ENCODE measurements at places on chromosomes 1 and 21. TPM values are rescaled to one million over a fixed set of nuclear protein-coding genes. Genes with fewer than 3 reads are reported as not detected.

DNA sequence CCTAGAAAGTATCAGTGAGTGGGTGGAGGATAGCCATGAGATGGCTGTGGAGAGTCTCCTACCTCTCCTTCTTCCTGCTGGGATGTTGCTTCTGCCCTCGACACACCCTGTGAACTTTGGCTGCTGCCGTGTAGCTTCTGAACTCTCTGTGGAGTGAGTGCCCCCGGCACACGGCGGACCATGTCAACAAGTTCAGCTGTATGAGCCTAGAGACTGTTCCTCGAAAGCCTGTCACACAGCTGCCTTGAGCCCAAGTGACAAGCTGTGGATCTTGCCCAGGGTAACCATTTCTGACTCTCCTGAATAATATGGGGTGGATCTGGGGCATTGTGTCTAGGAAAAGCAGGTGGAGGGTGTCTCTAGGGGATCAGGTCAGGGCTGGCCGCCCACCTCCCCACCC, 143.2 kb downstream of the NOS1AP start:
- no peak for DNase-seq

- no peak for DNase-seq
These were observed 24.1 kb downstream of the EIF4G3 start for GRCh38 chr1:21152423-21153100.

GRCh38 chr1:35448344-35448801, 108.8 kb downstream of the KIAA0319L start:
- no peak for DNase-seq

DNA sequence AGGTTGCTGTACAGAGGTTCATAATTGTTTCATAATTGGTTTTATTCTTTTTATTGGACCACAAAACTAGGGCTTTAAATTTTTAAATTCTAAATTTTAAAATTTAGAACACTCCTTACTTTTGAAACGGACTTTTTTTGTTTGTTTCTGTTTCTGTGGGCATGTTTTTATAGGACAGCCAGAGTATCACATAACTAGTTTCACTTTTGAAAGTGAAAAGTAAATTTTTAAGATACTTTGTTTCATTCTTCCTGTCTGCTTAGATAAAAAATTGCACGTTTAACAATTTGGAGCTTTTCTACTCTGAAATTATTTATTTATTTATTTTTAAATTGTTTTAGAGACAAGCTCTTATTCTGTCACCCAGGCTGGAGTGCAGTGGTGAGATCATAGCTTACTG, 29.7 kb downstream of the MDM4 start:
- DNase-seq, result no peak

- peak; percentile 34 for DNase-seq
These were observed 958 bp downstream of the LYPLAL1 start for GRCh38 chr1:219174460-219175211.

- DNase-seq, result no peak
These were observed 159.6 kb downstream of the TOMM20 start for GRCh38 chr1:234969011-234969441.

The MROH9 gene
- not detected for total RNA-seq

The PGBD5 gene
- total RNA-seq, result not detected

The OR2W3 gene
- total RNA-seq, result not detected

The TENT5C gene
- total RNA-seq, result 37.9 TPM

Data from naive thymus-derived CD4-positive, alpha-beta T cell (primary cell).